Choroid plexus epithelial cell (primary cell): ENCODE measurements at places on chromosomes 1 and 21.

GRCh38 chr21:36945496-36946138, 20.9 kb downstream of the HLCS start:
- peak; percentile 75 for DNase-seq

DNA sequence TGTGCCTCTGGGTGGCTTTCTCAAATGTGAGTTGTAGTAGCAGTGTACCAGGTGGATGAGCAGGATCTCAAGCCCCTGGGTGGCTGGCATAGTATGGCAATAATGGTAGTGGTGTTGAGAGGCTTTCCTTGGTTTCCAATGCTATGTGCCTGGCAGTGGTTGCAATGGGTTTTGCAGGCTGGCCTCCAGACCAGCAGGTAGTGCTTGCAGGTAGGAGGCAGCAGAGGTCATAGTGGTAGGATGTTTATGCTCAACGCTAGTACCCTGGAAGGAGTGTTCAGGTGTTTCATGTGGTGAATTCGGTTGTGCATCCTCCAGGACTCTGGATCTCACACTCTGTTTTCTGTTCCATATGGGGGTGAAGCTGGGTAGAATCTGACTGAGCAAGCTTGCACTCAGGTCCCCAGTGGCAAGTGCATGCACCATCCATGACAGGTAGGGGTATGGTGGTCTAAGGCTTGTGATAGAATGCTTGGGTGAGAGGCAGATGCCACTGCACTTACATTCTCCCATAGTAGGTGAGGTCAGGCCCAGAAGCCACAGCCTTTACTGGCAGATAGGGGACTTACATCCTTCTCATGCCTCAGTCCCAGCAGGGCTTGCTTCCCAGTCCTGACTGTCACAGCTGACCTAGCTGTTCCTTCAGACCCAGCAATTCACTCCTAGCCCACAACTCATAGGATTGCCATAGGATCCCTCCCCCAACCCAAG, 410.5 kb upstream of the LRRC7 start:
- DNase-seq, result no peak

- peak; percentile 32 for DNase-seq
Measured at GRCh38 chr1:101136271-101136670, 100.5 kb upstream of the S1PR1 start.

GRCh38 chr1:106268070-106268469, 788.4 kb upstream of the PRMT6 start:
- DNase-seq, result peak; percentile 68

GRCh38 chr1:44089371-44090048, 29.1 kb upstream of the KLF17 start:
- peak; percentile 58 for DNase-seq

- DNase-seq, result no peak
Measured at GRCh38 chr1:145995148-145995881, 1.1 kb downstream of the TXNIP start.

DNA sequence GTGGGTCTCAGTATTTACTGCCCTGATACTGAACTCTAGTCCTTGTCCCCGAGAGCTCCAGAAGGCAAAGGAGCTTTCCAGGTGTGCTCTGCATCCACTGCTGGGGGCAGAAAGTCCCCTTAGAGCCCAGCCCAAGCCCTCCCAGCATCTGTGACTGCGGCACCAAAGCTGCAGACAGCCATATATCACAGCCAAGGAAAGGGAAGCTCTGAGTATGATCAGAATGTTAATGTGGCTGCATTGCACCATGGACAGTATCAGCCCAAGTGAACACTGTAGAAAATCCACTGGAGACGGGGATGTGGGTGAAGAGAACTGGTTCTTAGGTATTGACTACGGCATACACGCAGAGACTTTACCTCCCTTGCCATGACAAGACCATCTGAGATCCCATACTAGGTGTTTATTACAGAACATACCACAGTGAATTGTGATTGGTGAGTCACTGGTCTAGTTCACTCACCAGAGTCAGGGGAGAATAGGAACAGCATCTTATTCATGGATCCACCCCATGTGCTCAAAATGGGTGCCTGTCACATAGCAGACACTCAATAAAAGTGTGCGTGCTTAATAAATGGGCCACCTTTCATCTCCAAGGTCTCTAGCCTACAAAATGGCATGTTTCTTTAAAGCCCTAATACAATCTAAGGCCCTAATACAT, 170.3 kb downstream of the HHIPL2 start:
- no peak for DNase-seq

- DNase-seq, result no peak
Measured at GRCh38 chr1:180229483-180230415, at the start of gene LHX4. LHX4 (plus strand) TSS chr1:180230264; CDS start chr1:180230530, 266 bp downstream.

GRCh38 chr1:89465201-89465600, 59.4 kb upstream of the LRRC8B start:
- DNase-seq, result no peak

DNA sequence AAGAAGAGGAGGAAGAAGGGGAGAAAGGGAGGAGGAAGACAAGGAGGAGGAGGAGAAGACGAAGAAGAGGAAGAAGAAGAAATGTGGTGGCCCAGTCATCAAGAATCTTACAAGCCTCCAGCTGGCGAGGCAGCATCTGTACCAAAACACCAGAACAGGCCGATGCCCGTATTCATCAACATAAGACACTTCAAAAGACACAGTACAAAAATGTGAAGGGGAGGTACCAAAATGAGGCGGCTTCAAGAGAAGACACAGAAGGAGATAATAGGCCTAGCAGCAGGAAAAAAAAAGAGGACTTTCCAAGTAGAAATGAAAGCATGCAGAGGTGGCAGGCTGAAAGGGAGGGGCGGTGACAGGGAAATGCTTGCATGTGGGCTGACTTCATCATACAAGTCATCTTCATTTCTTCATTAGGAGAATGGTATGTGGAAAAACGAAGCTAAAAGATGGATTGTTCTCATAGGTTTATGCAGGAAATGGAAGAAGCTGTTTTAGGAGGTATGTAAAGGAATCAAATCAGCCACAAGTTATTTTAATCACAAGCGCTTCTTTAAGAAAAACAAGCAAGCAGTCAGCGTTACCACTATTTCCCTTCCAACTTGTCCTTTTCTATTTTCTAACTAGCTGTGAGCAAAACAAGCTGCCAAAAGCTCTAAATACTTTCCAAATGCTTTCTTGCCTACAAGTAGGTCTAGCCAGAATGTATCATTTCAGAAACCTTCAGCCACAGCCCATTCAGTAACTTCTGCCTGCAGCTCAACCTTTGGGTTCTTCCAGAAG, 192.3 kb downstream of the SLC45A1 start:
- peak; percentile 89 for DNase-seq

GRCh38 chr1:84301004-84301784, at the start of gene SAMD13:
SAMD13 (plus strand) TSS chr1:84301708; CDS start chr1:84303235, 1,527 bp downstream.
- peak; percentile 85 for DNase-seq

DNA sequence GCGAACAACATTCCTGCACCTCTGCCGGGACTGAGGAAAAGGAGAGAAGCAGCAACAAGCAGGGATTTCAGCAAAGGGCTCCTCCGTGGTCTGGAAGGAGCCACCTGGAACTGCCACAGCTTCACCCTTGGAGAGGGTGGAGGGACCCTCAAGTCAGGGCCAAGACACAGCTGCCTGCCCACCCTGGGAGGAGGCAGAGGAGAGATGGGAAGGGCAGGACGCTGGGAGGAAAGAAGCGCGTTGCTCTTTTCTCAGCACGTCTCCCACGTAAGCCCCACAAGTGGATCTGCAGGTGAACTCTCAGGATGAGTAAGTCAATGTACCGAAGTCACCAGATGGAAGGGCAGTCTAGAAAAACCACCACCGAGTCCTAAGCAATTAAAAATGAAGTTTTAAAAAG, 39.6 kb downstream of the SLC19A1 start:
- no peak for DNase-seq
